ENCODE measurements at places on chromosomes 12 and 14. TPM values are rescaled to one million over a fixed set of nuclear protein-coding genes. Genes with fewer than 3 reads are reported as not detected.
A peak's percentile ranks its signal among the peaks of the same experiment; 100 is the strongest.

Gene ASCL1
- polyA plus RNA-seq = not detected

Gene MUCL1
- polyA plus RNA-seq = 0.13 TPM

Gene RNASE2
- polyA plus RNA-seq = not detected

Gene ADAMTS20
- not detected for polyA plus RNA-seq

Gene TRAF3
- 10.1 TPM for polyA plus RNA-seq

Gene ERBB3
- 8.5 TPM for polyA plus RNA-seq

Gene OR4Q2
- not detected for polyA plus RNA-seq

Gene CMKLR1
- not detected for polyA plus RNA-seq

Gene PLEK2
- polyA plus RNA-seq = 333 TPM

DNA sequence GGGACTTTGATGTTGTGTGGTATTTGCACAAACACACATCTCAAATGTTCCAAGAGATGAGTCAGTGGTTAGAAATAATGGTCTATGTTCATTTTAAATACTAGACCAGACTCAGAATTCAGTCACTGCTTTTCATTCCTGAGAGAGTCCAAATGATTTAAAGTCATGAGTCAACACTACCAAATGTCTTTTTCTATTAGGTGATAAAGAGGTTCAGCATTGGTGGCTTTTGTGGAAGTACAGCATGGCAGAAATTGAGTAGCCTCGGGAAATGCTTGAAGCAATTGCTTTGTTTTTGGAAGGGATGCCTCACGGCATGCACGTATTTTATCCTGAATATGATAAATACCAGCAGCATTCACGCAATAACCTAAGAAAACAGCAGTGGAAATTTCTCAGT is 115.7 kb downstream of the DIO2 start:
- peak; percentile 49 for DNase-seq

DNA sequence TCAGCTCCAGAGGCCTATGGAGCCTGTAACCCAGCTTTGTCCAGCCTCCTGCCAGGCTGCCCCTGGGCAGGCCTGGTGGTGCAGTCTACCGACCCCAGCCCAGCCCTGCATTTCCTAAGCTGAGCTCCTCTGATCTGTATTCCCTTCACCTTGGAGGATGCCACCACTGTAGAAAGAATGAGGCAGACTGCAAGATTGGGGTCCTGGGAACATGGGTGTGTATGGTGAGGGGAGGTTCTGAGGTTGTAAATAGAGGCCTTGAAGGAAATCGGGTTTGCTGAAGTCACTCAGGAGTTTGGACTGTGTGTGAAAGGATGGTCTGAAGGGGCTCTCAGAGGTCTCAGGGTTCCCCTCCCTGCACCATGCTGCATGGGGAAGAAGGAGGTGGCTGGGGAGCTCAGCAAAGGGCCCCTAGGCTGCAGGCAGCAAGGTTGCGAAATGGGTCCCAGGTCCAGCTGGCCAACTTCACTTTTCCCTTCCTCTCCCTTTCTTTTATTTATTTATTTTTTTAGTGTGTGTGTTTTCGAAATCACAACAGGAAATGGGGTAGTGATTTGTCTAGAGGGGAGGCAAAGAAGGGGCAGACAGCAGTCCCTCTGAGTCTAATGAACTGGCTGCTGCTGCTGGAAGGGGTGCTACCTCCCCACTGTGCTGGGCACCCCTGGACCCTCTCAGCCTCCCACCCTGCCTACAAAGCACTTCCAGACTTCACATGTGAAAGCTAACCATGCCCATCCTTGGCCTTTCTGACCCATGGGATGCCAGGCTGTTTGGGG is 1.2 kb upstream of the LRP1-AS start:
- no peak for DNase-seq

- DNase-seq = no peak
Observed at GRCh38 chr12:56315249-56315621, 553 bp downstream of the CNPY2 start.

GRCh38 chr14:72736308-72736707 is 157.6 kb downstream of the DPF3 start:
- no peak for DNase-seq

- DNase-seq = peak; percentile 41
Observed at GRCh38 chr14:74621556-74621955, 9.5 kb upstream of the LTBP2 start.

GRCh38 chr12:89126712-89127111 is 225.6 kb downstream of the DUSP6 start:
- no peak for DNase-seq

- DNase-seq = peak; percentile 7
Observed at GRCh38 chr14:96904201-96904600, 107.0 kb downstream of the VRK1 start.

GRCh38 chr14:63852817-63853731 is at the start of gene SYNE2:
SYNE2 (plus strand) TSS chr14:63853004; CDS start chr14:63909149, 56,145 bp downstream.
- peak; percentile 34 for DNase-seq

GRCh38 chr14:54267172-54267571 is 129.6 kb upstream of the CDKN3 start:
- DNase-seq = no peak

DNA sequence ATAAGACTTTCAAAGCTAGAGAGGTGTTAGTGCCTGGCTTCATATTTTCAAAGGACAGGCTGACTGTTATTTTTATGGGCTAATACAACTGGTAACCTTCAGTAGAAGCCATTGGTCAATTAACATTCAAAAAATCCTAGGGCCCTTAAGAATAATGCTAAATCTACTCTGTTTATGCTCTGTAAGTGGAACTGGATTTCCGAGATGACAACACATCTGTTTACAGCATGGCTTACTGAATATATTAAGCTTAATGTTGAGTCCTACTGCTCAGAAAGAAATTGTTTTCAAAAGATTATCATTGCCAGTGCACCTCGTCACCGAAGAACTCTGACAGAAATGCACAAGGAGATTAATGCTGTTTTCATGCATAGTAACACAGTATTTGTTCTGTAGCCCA is 239.9 kb downstream of the TMTC2 start:
- no peak for DNase-seq

DNA sequence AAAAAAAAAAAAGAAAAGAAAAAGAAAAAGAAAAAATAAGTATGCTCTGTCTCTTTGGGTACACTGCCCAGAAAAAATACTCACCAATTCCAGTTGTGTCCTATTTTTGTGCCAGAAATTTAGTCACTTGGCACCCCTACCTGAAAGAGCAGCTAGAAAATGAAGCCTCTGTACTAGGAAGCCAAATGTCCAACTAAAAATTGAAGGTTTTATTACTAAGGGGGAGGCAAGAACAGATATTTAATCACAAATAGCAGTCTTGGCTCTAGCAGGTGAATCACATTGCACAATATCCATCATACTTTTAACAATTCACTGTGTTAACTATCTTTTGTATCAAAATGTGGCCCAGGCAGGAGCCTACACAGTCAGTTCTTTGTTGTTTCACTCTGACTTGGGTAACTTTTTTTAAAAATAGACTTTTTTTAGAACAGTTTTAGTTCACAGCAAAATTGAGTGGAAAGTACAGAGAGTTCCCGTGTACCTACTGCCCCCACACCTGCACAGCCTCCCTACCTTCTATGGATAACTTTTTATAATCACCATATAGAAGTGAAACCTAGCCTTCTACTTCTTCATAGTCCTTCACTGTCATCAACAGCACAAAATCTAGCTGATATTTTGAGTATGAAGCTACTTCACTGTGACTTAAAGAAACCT is 87.1 kb upstream of the ATF7IP start:
- no peak for DNase-seq

- DNase-seq = no peak
Observed at GRCh38 chr12:48525332-48525731, at the start of gene OR8S1. OR8S1 (plus strand) TSS chr12:48525632; CDS start chr12:48525632, 0 bp downstream.

DNA sequence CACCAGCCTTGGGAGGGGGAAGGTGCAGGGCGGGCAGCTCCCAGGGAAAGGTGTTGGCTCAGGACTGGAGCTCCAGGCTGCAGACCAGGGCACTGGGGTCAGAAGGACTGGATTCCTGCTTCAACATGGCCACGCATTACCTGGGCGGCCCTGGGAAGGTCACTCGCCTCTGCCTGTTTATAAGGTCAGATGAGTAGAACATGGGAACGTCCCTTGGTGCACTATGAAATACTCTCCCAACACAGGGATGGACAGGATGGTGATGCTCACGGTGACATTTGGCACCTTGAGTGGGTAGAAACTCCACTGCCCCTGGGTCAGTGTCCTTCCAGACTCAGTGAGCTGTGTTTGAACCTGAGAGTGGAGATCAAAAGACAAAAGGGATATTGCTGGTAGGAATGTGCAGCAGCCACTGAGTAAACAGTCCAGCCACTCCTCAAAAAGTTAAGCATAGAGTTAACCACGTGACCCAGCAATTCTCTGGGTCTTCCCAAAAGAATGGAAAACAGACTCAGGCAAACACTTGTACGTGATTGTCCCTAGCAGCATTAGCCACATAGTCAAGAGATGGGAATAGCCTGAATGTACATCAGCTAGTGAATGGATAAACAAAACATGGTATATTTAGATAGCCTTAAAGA is 9.1 kb upstream of the BDKRB2 start:
- no peak for DNase-seq

DNA sequence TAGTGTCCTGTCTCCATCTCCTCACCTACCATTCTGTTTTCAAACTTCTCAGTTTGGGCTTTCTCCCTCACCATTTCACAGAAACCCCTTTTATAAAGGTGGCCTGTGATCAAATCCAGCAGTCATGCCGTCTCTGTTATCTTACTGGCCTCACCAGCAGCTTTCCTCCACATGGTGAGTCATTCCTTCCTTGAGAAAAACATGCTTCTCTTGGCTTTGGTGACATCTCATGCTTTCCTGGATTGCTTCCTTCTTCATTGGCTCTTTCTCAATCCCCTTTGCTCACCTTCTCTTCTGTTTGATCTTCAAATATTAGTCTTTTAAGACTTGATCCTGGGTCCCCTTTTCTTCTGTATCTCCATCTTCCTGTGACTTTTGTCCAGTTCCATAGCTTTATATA is 164.9 kb downstream of the ANO4 start:
- no peak for DNase-seq

DNA sequence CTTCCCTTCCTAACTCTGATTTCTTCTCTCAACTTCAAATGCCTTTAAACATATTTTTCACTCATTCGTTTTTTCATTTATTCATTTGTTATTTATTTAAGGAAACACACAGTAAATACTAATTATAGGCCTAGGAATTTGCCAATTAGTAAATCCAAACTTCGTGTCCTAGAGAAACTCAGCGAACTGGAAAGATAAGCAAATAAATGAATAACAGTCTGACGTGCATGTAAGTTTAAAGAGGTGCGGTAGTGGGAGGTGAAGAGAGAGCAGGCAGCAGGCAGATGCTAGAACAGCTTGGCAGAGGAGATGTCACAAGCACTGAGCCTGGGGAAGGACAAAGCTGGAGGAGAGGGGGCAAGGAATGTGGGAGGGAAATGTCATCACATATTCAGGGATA is 228.2 kb downstream of the DPY19L2 start:
- no peak for DNase-seq

DNA sequence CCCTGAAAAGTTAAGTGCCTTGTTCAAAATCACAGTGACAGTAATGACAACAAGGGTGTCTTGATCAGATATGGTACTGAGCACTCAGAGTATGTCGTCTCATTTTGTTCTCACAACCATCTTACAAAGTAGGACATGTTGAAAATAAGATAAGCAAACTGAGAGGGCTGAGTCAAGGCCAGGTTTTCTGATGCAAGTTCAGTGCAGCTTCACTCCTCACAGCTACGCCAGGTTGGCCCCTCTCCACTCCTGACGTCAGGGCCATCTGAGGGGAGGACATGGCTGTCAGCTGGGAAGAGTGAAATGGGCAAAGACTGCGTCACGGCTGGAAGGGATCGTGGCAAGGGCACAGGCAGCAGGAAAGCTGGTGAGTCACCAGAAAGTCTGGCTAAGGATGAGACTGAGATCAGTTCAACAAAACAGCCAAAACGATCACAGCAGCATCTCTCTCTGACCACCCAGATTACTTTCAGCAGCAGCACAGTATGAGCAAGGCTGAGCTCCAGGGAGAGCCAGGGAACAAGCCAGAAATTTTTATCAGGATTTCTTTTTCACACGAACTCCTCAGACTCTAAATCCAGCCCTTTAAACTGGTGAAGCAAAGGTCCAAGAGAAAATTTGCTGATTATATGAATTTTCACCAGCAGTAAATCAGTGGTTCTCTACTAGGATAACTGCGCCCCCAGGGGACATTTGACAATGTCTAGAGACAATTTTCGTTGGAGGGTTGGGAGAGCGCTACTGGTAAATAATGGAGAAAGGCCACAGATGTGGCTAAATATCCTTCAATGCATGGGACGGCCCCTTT is 297.9 kb upstream of the AMIGO2 start:
- peak; percentile 86 for DNase-seq

GRCh38 chr12:95413576-95413975 is 60.4 kb upstream of the METAP2 start:
- DNase-seq = no peak

DNA sequence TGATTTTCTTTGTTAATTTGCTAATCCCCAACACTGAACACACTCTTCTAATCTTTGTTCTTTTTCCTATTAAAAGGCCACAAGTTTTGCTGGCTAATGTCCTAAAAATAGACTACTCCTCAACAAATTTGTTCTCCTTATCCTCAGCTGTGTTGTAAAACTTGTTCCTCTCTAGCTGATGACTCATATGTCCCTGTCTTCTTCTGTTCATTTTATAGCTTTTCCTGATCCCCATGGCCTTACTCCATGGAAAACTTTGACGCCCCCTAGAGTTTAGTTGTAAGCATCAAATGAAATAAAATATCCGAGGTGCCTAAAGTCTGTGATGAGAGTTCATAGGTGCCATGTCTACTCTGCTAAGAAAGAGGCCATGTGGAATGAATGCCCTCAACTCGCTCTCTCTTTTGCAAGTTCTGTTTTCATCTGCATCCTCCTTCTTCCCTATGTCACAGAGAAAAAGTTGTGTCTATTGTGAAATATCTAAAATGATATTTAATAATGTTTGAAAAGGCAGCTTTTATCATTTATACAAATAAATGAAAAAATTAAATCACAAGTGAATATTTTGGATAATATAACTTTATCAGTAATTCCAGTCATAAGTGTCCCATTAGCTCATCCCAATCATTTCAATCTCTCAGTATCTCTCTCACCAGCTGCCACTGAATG is 237.9 kb downstream of the IPO8 start:
- peak; percentile 81 for DNase-seq

DNA sequence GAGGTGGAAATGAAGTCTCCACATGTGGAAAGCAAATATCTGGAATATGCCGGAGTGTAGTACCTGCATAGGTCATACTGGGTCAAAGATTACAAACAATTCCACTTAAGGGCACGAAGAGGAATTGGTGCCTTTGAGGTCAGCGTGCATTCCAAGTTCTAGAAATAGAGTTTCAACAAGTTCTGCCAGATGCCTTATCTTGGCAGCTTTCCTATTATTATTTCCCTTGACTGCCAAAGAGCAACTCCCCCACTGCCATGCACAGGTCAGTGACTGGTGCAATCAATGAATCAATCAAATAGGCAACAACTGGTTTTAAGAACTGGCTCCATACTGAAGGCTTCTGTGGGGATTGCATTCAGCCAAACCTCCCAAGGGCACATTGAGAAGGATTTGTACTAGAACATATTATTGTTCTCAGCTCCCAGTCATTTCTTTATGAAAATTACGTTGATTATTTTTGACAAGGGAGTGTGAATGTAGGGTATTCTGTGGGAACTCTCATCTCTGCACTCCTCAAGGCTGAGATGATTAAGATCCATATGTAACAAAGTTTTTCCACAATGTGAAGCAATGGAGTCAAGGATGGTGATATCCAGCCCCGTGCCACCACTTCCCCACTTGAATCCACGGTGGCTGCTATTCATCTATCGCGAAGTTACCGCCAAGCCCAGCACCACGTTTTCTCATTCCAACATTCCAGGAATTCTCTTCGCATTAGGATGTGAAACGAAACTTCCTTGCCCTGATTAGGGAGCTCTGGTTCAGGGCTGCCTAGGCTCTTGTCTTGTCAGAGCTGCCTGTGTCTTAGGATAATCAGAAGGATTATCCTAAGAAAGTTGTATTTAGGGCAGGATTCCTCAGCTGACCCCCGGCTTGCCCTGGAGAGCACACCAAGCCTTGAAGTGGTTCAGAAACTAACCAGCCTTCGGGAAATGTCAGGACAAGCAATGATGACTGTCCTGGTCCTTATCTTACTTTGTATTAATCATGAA is 115.1 kb upstream of the PCED1B start:
- DNase-seq = peak; percentile 86
